ENCODE measurements at places on chromosomes 1 and 21.

GRCh38 chr1:221118938-221119320, 239.7 kb downstream of the HLX start:
- no peak for DNase-seq

GRCh38 chr1:171717062-171717718, 24.7 kb downstream of the VAMP4 start:
- no peak for DNase-seq

GRCh38 chr1:45275054-45275453, 51.6 kb upstream of the HPDL start:
- DNase-seq = no peak

DNA sequence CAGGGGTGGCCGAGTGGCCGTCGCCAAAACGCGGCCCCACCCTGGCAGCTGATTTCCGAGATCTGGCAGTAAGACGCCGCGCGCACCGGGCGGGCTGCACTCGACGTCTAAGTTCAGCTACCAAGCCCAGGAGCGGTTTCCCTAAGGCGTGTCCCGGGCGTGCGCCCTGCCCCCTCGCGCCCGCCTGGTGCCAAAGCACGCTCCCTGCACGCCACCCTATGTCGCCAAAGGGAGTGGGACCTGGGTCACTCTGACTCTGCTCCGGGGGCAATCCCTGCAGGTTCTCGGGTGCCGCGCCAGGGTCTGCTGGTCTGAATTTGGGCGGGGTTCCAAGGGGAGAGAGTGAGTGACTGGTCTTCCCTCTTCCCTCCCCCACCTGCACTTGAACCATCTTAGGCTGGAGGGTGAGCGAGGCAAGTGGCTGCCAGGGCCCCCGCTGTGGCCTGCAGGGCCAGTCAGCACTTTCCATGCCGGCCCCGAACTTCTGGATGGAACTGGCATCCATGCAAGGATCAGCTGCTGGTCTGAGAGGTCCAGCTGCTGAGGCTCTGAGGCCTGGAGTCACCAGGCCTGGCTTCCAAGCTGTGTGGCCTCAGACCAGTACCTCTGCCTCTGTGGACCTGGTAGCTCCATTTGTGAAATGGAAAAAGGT, at the start of gene LRRC38:
TSS of gene LRRC38 (minus strand) at position 109 of the 652 bp plus-strand sequence. CDS start 410 bp downstream, outside the sequence.
- DNase-seq = no peak

- DNase-seq = no peak
Measured at GRCh38 chr1:18597160-18598042, 33.2 kb upstream of the PAX7 start.

- DNase-seq = no peak
Measured at GRCh38 chr1:109292364-109292763, 9.4 kb upstream of the PSRC1 start.

DNA sequence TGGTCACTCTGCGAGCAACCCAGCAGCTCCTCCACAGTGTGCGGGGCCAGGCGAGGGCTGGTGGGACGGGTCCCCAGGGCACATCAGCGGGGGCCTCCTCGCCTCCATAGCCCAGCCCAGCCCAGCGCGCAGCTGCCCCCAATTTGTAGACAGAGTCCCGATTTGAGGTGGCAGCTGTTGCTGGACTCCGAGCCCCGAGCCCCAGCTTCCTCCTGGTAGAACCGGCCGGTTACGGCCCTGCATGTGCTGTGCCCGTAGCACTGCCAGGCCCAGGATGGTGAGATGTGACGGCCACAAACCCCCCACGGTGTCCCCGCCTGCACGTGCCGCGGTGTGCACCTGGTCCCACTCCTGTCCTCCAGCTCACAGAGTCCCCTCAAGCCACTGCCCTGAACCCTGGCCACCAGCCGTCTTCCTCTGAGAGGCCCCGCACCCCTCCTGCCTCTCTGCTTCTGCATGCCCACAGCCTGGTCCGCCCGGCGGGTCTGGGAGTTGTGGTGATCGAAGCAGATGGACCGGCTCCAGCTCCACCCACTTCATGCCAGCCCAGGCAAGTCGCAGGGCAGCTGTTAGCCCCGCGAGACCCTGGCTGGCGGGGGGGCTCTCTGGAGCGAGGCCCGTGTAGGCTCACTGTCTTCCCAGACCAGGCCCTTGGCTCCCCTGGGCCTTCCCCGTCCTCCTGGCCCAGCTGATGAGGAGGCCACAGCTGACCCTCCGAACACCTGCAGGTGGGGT, 55.5 kb downstream of the MORN1 start:
- DNase-seq = no peak

DNA sequence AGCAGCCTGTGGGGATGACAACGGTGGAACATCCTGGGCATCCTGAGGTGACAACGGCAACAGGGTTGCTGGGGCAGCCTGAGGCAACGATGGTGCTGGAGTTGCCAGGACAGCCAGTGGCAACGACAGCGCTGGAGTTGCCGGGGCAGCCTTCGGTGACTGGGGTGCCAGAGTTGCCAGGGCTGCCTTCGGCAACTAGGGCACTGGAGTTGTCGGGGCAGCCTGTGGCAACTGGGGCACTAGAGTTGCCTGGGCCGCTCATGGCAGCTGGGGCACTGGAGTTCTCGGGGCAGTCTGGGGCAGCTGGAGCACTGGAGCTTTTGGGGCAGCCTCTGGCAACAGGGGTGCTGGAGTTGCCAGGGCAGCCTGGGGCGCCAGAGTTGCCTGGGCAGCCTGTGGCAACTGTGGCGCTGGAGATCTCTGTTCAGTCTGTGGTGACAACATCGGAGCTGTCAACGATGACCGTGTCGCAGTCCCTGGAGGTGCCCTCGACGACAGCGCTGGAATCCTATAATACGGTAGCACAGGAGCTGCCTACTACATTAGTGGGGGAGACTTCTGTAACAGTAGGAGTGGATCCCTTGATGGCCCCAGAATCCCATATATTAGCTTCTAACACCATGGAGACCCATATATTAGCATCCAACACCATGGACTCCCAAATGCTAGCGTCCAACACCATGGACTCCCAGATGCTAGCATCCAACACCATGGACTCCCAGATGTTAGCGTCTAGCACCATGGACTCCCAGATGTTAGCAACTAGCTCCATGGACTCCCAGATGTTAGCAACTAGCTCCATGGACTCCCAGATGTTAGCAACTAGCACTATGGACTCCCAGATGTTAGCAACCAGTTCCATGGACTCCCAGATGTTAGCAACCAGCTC, 8.2 kb downstream of the SON start:
- no peak for DNase-seq

GRCh38 chr1:17579951-17580939, 40.7 kb downstream of the ARHGEF10L start:
- no peak for DNase-seq

- DNase-seq = no peak
Measured at GRCh38 chr1:201385299-201385891, 7.9 kb upstream of the TNNT2 start.

DNA sequence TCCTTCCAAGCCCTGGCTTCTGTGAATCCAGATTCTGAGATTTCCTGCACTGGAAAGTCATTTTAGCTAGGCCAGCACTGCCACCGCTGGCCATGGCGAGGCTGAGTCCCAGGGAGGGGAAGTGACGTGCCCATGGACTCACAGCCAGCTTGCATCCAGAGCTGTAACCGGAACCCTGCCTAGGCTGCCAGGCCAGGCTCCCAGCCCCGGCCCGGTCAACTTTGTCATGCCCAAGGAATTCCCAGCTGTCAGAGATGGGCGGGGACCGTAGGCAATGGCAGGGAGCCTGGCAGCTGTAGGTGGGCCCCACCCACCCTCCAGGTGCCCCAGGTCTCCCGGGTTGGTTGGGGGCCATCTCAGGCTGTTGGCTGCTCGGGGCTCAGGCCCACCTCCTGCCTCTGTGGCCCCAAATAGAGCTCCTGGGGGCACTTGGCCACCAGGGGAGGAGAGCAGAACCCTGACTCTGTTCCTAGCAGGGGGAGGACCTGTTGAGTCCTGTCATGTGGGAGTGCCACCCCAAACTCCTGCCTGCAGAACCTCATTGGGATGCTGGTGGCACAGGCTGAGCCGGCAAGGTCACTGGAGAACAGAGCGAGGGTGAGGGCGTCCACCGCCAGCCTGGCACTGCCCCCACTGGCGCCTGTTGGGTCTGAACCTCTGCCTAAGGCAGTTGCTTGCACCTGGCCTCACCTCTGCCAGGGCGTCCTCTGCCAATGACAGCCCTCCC, 57.8 kb downstream of the FOXO6 start:
- no peak for DNase-seq

DNA sequence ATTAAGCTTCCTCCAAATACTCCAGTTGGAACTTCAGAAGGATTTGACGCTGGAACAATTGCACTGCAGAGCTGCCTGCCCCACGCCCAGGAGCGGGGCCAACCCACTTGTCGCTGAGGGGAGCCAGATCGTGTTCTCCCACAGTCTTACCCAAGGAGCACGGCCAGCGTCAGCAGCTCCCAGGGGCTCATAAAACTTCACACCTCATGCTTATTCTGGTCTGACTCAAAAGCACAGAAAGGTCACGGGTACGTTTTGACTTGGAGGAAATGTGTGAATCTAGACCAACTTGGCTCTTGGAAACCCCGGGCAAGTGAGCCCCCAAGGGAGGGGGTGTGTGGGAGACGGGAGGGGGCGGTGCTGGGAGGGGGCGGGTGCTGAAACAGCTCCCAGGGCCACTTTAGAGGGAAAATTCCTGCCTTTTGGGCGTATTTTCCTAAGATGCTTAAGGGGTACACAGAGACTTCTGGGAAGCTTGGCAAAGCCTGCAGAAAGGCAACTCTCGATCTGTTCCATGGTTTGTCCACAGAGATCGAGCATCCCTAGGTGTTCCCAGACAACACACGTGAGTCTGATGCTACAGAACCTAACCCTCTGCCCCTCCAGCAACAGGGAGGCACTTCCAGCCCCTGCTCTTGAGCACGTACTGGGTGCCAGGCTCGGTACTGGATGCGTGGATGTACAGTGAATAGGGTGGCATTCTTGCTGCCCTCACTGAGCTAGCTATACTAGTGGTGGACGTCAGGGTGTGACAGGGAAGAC, 98.9 kb downstream of the DHRS3 start:
- no peak for DNase-seq

GRCh38 chr1:66283622-66284041, 250.3 kb upstream of the SGIP1 start:
- no peak for DNase-seq

DNA sequence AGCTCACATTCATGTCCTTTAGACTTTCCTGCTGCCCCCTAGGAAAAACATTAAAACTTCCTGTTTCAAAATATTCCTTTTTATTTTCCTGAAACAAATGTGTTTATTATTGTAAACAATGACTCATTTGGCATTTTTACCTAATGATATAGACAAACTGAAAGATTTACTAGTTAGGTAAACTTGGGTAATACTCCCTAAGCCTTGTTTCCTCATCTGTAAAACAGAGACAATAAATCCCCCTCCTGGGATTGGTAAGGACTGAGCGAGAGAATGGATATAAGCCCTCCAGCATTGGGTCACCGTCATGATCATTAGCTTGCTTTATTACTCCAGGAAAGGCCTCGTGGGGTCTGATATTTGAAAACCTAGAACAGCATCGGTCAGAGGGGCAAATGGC, 59.8 kb downstream of the LPAR3 start:
- no peak for DNase-seq

DNA sequence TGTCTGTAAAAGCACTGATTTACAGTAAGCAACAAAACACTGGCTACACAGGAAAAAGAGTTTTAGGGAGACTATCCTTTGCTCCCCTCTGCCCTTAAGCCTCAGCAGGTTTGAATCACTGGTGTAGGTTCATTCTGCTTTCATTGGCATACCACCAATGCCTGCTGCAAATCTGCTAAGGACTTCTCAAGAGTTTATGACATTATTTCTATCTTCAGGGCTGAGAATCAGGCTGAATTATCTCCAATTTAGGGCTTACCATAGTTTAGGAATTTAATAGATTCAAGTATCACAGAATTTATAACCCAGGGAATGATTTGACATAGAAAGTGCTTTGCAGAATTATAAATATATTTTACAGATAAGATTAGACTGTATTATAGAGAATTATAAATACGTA, 6.7 kb upstream of the ZBTB18 start:
- DNase-seq = no peak

- DNase-seq = no peak
Measured at GRCh38 chr1:235888119-235888643, 21.5 kb upstream of the LYST start.

DNA sequence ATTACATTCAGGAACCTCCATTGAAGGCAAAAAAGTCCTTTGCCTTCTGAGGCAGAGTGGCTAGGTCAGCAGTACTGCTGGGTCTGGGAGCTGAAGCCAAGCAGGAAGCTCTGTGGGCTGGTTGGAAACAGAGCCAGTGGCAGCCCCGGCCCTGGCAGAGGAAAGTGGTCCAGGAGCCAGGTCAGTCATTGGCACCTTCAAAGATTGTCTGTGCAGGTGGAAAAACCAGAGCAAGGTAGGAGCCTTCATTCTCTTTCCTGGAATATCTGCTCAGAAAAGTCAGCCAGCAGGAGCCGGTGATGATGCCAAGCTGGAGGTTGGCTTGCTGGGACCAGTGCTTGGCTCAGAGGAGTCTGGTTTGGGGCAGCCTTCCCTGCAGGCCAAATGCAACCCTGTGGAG, 12.5 kb upstream of the DISP3 start:
- no peak for DNase-seq

GRCh38 chr1:231044588-231044987, 4.5 kb upstream of the FAM89A start:
- no peak for DNase-seq

DNA sequence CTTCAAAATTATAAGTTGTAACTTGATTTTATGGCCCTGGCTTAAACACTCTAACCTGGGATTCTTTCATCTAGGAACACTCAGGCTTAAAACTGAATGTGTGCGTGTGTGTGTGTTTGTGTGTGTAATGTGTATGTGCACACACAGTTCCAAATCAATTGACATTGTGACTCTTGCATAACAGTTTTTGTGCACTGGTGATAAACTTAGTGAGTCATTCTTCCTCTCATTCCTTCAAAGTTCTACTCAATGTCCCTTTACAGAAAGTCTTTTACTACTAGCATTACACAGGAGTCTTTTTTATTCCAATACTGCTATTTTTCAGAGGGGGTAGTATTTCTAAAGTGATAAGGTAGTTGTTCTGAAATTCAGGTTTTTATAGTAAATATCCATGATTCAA, 943.6 kb downstream of the KCNT2 start:
- no peak for DNase-seq

DNA sequence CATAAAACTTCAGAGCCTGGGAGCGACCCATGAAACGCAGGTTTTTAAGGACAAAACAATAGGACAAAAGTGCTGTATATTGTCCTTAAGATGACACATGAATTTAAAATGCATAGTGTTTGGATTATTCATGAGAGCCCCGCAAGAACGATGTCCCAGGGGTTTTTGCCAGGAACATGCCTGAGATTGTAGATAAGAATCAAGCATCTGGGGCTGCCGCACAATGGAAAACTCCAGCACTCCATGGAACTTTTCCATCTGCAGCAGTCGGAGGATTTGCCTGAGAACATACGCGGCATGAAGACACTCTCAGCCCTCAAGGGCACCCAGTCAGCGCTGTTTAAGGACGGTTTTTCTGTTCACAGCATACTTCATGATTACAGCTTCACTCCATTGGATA, 5.3 kb upstream of the ERG start:
- DNase-seq = no peak

- DNase-seq = no peak
Measured at GRCh38 chr1:237794071-237794470, 96.7 kb downstream of the ZP4 start.

- DNase-seq = no peak
Measured at GRCh38 chr1:37752583-37753471, 12.1 kb downstream of the EPHA10 start.
